CD4-positive, CD25-positive, alpha-beta regulatory T cell (primary cell): ENCODE measurements at places on chromosomes 3 and 15. TPM values are rescaled to one million over a fixed set of nuclear protein-coding genes. Genes with fewer than 3 reads are reported as not detected.

TM4SF4 gene
- not detected for polyA plus RNA-seq

CHRNB4 gene
- polyA plus RNA-seq, result not detected

SAMMSON gene
- not detected for polyA plus RNA-seq

GABRR3 gene
- polyA plus RNA-seq, result not detected

SPINK8 gene
- not detected for polyA plus RNA-seq

GABRA5 gene
- not detected for polyA plus RNA-seq

FEZF2 gene
- not detected for polyA plus RNA-seq

SLC28A2 gene
- polyA plus RNA-seq, result not detected

SERPINI2 gene
- not detected for polyA plus RNA-seq

AGTR1 gene
- polyA plus RNA-seq, result not detected

TRPM1 gene
- not detected for polyA plus RNA-seq
